Stimulated activated CD8-positive, alpha-beta memory T cell treated with anti-CD3 and anti-CD28 coated beads, Interleukin-15, amount 100 ng/mL, for 4 hours (primary cell): ENCODE measurements at places on chromosomes 7 and 10.

- no peak for DNase-seq
These were observed at the start of gene SPAG6 for GRCh38 chr10:22345301-22346095. Gene SPAG6, plus strand, starts transcription at chr10:22345496. Its CDS starts 116 bp downstream, at chr10:22345612.

- DNase-seq = no peak
These were observed 28.8 kb downstream of the ITGB8 start for GRCh38 chr7:20359341-20359963.

DNA sequence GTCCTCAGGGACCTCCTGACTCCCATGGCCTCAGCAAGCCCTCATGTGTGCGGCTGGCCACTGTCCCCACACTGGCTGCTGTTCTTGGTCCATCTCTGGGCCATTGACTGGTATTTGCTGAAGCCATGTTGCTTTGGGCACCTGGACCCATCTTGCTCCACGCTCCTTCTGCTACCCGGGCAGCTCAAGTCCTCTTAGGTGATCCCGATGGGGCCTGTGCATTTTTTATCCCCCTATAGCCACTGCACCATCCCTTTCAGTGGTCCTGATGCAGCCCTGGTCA lies 16.7 kb downstream of the RAMP3 start:
- no peak for DNase-seq

GRCh38 chr7:8291397-8292141 lies 29.6 kb upstream of the ICA1 start:
- DNase-seq = no peak

- no peak for DNase-seq
These were observed 558 bp downstream of the ARHGAP22 start for GRCh38 chr10:48604039-48604990.

- DNase-seq = peak; percentile 46
These were observed 5.2 kb downstream of the DMBT1 start for GRCh38 chr10:122565766-122566206.

DNA sequence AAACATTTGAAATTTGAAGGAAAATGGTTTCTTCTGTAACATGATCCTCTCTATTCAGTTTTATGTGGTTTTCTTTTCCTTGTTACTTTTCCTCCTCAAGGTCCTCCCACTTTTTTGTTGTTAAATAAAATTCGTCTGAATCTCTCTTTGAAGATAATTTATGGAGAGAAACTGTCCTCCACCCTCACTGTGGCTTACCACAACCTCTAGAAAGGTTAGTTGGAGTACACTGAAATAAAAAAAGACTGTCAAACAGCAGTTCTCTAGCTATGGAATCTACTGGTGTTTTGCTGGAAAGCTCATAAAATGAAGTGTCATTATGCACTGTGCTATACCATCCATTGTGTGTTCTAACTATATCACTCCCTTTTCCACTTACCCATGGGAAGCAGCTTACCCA lies 189.4 kb downstream of the HDAC9 start:
- no peak for DNase-seq

DNA sequence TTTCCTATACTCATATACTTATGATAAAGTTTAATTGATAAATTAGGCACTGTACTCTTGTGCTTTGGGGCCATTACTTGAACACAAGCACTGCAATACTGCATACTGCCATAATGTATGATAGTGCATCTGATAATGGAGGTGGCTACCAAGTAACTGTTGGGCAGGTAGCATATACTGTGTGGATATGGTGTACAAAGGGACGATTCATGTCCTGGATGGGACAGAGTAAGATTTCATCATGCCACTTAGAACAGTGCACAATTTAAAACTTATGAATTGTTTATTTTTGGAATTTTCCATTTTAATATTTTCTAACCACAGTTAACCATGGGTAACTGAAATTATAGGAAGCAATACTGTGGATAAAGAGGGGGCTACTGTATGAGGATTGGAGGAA lies 38.9 kb downstream of the AKAP9 start:
- DNase-seq = no peak

GRCh38 chr10:100779329-100779728 lies 33.9 kb downstream of the PAX2 start:
- no peak for DNase-seq

GRCh38 chr7:131027287-131027773 lies 293.3 kb upstream of the KLF14 start:
- no peak for DNase-seq

DNA sequence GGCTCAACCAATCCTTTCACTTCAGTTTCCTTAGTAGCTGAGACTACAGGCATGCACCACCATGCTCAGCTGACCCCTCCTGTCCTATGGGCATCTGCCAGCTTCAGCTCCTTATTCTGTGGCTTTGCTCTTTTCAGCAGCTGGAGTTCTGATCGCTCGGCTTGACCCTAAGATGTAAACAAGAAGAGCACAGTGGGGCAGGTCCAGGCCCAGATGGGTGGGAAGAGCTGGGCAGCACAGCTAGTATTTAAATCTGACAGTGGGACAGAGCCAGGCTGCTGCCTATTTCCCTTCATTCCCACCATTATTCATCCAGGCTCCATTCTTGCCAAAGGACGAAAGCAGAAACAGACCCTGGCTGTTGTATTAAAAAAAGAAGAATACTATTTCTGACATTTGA lies 494.9 kb upstream of the PODXL start:
- no peak for DNase-seq

GRCh38 chr10:60353519-60354258 lies 36.0 kb downstream of the ANK3 start:
- DNase-seq = no peak

DNA sequence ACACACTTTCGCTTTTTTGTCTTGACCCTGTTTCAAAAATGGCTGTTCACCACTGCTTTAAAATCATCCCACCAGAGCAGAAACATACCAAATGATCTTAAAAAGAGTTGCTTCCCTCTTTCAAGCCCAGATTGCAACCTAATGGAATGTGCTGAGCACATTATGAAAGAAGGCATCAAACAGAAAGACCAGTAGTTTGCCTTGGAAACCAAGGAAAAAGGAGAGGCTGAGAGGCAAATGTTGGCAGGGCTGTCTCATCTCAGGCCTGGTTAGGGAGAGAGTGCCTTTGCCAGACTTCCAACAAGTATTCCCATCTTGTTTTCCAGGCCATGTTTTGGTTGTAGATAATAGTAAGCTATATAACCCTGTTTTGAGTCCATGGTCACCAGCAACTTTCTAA lies 64.3 kb downstream of the ABCB4 start:
- DNase-seq = no peak

DNA sequence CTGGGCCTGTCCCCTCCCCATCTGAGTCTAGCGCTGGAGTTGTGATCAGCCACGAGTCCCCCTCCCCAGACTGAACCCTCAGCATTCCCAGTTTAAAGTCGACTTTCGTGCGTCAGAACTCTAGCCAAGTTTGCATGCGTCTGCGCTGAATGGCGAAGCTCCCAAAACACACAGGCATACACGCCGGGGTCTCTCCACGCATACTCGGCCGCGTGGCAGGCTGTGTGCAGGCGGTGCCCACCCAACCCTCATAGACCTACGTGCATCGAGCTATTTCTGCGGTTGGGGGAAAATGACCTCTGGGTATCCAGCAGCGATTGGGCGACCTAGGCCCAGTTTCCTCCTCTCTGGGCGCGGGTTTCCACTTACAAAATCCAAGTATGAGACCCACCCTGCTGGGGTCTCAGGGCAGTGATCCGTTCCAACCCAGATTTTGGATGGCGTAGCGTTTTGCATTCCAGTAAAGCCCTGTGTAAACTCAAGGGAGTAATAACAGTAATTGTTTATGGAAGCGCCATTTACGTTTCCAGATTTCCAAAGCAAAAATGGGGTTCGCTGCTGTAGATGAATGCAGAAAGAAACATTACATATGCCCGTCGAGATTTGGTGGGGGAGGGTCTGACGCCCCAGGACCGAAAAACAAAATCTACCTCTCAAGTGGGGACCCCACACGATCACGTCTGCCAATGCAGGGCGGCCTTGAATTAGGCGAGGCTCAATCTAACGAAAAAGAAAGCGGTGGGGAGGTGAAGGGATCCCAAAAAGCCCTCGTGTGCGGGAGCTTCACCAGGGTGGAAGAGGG lies 2.0 kb upstream of the HMX3 start:
- DNase-seq = no peak

- DNase-seq = no peak
These were observed 357.4 kb downstream of the PPP1R3A start for GRCh38 chr7:113561446-113561845.

GRCh38 chr10:131076356-131076755 lies 235.2 kb downstream of the TCERG1L start:
- no peak for DNase-seq

GRCh38 chr7:20395104-20395503 lies 64.4 kb downstream of the ITGB8 start:
- no peak for DNase-seq

DNA sequence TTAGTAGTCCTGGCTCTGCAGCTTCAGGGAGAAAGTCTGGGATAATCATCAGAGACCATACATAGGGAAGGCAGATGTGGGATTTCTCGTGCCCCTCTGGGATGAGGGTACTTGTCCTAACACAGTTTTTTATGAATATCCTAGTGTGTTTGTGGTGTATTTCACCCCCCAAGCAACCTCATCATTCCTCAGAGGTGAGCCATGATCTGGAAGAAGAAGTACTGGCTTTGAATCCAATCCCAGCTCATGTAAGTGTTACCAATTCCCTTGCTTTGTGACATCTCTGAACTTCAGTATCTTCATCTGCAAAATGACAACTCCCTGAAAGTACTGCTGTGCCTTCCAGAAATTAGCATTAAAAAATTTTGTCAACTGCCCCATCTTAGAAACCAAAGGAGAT lies 347.5 kb upstream of the ZMIZ1 start:
- no peak for DNase-seq

DNA sequence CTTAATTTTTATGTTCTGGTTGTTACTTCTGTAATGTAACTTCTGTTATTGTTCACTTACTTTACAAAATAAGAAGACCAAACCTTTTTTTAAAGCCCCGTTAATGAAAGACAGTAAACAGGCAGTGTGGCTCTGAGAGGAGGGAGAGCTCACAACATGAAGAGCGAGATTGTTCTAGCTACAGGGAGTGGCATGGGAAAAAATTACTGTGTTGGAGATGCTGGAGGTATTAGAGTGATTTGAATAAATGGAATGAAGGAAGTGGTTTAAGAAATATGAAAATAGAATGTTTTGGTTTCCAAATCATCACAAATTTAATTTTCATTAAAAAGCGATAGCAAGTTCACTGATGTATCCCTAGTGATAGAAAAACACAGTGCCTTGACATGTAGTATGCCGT lies 31.8 kb downstream of the REEP3 start:
- DNase-seq = no peak

GRCh38 chr7:43553999-43554398 lies 28.9 kb upstream of the STK17A start:
- no peak for DNase-seq

- DNase-seq = no peak
These were observed 1.8 kb upstream of the IGF2BP3 start for GRCh38 chr7:23472046-23472445.

DNA sequence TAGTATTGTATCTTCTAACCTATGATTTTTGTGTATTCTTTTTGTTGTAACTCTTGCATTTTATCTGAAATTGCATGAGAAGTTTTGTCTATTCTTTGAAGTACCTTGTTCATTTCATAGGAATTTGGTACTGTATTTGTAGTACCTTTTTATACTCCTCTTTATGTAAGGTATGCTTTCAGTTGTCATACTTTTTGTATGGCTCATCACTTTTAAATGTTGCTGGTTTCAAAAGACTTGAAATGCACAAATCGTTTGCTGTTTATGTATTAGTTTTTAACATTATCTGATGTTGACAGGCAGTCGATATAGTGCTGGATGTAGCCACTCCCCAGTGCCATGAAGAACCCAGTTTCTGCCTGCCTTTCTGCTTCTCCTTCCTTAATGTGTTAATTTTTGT lies 158.1 kb downstream of the SDK1 start:
- no peak for DNase-seq

DNA sequence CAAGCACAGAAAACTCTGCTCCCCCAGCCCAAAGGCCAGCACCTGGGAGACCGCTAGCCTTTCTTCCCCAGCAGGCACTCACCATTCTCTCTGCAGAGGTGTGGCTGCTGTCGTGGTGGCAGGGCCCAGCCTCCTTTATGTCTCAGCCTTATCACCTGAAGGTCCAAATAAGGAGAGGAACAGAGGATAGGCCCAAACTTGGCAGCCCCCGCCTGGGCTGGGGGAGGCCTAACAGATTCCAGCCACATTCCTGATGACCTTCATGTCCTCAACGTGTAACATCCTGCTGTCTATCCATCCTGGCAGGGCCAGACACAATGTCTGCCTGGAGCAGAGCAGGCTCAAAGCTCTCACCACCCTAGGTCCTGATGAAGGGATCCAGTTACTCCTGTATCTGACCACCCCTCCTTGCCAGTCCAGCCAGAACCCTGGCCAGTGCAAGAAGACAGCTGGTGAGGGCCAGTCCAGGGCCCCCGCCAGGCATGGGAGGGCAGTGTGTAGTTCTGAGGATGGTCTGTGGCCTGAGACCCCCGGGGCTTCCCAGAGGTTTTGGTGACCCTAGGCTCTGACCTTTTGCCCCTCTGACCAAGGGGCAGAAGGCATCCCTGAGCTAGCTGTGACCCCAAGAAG lies at the start of gene MYL7:
Gene MYL7 (minus strand): TSS at position 112 of the 630 bp plus-strand sequence. CDS start 27 bp downstream, at position 85.
- no peak for DNase-seq

DNA sequence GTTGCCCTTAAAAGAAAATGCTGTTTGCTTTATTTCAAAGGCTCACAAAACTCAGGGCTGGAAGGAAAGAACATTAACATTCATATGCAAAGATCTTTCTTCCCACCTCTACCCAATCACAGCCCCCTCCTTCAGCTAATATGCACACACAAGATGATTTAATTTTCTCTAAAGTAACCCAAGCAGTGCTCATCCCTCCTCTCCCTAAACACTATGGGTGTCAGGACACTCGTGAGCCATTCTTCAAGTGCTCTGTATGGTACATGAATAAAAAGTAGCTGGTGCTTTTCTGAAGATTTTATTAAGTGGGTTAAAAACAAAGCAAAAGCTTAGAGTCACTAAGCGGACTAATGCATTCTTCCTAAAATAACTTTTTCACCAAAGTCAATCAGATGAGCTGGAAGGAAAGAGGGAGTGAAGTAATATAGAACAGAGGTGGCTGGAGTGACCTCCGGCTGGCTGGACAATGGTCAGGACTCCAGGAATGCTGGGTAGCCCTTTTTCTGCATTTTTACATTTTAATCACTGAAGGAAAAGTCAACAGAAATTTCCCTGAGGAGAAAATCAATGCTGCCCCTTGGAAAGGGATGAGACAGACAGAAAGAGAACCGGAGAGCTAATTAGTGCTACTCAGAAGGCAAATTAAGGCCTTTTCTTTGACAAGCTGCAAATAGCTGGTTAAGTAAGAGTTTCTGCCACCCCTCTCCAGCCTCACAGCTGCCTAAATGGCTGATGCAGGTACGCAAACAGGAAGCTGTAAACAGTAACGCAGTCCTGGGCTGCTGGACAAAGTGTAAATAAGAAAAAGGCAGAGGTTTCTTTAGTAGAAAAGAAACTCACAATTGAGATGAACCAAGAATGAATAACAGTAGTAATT lies 6.6 kb downstream of the DGKI start:
- no peak for DNase-seq
